ENCODE measurements at places on chromosomes 12 and 14. TPM values are rescaled to one million over a fixed set of nuclear protein-coding genes. Genes with fewer than 3 reads are reported as not detected.

TAS2R9 gene
- total RNA-seq, result not detected

EMP1 gene
- 9.2 TPM for total RNA-seq

TOGARAM1 gene
- total RNA-seq, result 7.9 TPM

MAP3K12 gene
- total RNA-seq, result 21.7 TPM
